ENCODE measurements at places on chromosomes 1 and 21.

GRCh38 chr1:247386217-247386616 is 29.8 kb upstream of the NLRP3 start:
- no peak for DNase-seq

GRCh38 chr21:38241029-38241740 is 15.6 kb upstream of the KCNJ15 start:
- DNase-seq, result no peak

- DNase-seq, result no peak
These were observed 26.1 kb downstream of the RCAN3 start for GRCh38 chr1:24528744-24529143.

DNA sequence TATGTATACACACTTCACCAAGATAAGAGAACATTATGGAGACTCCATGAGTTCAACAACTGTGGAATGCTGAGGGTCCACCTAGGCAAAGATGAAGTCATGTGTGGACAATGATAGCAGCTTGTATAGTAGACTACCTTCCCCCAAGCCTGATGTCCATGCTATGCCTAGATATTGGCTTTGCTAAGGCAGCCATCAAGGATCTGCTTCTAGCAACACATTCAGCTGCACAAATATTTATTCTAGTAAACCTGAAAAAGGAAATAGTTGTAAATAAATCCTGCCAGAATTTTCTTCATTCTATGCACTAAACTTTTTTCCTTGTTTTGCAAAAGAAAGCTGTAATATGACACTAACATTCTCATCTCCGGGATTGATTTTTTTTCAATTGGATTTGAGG is 7.0 kb upstream of the LPAR3 start:
- no peak for DNase-seq

GRCh38 chr1:183284086-183284485 is 98.0 kb downstream of the LAMC2 start:
- no peak for DNase-seq

Data from GM19239 (cell line).